ENCODE measurements at places on chromosomes 7 and 10.

GRCh38 chr10:119120413-119120867 is 16.5 kb downstream of the DENND10 start:
- no peak for DNase-seq

GRCh38 chr7:45036796-45037195 is 36.8 kb downstream of the CCM2 start:
- no peak for DNase-seq

DNA sequence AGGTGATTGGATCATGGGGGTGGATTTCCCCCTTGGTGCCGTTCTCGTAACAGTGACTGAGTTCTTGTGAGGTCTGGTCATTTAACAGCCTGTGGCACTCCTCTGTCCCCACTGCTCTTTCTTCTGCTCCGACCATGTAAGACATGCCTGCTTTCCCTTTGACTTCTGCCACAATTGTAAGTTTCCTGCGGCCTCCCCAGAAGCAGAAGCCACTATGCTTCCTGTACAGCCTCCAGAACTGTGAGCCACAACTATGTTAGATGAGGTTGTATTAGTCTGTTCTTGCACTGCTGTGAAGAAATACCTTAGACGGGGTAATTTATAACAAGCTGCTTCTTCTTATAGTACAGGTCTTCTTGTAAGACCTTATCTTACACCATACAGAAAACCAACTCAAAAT is 241.7 kb upstream of the KLF14 start:
- DNase-seq = no peak

GRCh38 chr7:104192434-104192833 is 15.4 kb downstream of the ORC5 start:
- no peak for DNase-seq

DNA sequence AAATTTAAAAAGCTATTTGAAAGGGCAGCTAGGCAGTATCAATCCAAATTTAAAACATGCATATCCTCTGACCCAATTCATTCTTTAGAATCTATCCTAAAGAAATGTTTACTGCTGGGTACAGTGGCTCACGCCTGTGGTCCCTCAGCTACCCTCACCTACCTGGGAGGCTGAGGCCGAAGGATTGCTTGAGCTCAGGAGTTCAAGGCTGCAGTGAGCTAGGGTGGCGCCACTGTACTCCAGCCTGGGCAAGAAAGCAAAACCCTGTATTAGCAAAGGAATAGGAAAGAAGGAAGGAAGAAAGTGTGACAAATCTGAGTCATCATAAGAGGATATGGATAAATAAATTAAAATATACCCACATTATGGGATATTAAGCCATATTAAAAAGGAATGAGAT is 36.3 kb downstream of the C7orf33 start:
- DNase-seq = no peak

GRCh38 chr7:147833557-147833956 is 757.0 kb upstream of the C7orf33 start:
- no peak for DNase-seq

DNA sequence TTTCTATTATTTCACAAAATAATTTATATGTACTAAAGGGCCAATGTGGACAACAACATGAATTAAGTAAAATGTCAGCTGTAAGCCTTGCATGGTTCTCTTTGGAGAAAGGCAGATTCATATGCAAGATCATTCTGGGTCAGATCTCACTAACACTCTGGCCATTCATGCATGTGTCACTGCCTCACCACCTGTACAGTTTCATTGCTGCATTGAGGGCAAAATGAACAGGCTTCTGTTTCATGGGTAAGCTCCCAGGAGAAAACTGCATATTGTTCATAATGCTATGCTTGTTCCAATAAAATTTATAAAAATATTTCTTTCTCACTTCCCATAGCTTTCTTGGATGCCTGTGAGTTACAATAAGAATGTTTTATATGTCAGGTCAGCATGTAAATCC is 275.2 kb downstream of the ZNF248 start:
- no peak for DNase-seq

DNA sequence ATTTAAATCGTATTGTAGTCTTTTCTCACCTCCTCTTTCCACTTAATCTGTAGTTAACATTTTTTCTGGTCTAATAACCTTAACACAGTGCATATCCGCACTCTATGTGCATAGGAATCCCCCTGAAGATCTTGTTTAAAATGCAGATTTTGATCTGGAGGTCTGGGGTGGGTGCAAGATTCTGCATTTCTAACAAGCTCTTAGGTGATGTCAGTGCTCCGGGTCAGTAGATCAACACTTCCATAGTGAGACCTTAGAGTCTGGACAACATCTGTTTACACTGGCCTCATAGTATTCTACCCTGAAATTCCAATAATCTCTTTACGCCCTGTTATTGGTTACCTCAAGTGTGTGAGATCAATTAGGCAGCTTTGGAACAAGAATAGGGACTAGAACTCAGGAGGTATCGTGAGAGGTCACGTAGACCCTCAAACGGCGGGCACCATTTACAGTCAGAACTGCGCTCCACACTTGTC is 434 bp upstream of the PLEKHA8 start:
- DNase-seq = no peak

GRCh38 chr10:110313674-110314073 is 9.0 kb upstream of the SMNDC1 start:
- DNase-seq = no peak

- no peak for DNase-seq
Measured at GRCh38 chr7:89771003-89771636, 383.1 kb upstream of the STEAP1 start.

- DNase-seq = peak; percentile 69
Measured at GRCh38 chr10:97849687-97850402, at the start of gene GOLGA7B. GOLGA7B (plus strand) TSS chr10:97849843; CDS start chr10:97850304, 461 bp downstream.

DNA sequence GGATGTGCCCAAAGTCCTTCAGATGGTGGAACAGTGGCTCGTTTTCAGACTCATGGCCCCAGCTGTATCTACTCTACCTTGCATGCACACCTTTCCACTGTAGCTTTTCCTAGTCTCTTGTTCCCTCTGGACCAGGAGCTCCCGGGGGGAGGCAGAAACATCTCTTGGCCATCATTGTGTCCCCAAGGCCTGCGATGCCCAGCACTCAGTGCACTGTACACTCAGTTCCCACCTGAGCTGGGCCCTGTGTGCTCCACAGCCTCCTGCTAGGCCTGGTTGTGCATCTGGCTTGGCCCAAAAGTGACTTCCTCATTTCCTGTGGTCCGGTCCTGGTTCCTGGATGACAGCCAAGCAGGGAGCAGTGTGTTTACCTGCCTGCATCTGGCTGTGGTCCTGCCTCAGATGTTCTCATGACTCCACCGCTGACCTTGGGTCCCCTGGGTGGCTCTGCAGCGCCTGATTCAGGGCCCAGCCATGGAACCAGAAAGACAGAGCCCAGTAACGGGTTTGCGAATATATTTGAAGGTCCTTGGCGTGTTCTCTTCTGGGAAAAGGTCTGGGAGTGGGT is 9.9 kb upstream of the DOCK1 start:
- DNase-seq = no peak

- no peak for DNase-seq
Measured at GRCh38 chr7:25759286-25759685, 392.7 kb upstream of the NFE2L3 start.

DNA sequence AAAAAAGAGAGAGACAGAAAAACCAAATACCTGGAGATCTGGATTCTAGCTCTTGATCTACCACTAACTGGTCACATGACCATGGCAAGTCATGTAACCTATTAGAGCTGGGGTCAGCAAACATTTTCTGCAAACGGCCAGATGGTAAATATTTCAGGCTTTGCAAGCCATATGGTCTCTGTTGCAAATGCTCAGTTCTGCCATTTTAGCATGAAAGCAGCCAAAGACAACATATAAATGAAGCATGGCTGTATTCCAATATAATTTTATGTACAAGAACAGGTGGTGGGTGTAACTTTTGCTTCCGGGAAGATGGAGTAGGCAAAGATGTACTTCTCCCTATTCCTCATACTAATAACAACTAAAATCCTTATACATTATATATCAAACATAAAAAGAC is 6.7 kb downstream of the FRA10AC1 start:
- no peak for DNase-seq

DNA sequence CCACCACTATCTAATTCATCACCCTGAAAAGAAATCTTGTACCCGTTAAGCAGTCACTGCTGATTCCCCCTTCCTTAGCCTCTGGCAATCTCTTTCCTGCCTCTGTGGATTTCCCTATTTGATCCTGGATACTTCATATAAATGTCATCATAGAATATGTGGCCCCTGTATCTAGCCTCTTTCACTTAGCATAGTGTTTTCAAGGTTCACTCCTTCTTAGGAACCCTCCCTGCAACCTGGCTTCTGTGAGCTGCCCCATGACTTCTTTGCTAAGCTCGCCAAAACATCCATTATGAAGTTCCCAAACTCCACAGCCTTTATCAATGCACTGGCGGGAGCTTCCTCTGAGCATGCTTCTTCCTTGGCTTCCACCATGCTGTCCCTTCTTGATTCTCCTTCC is 70.8 kb upstream of the PDZD8 start:
- DNase-seq = no peak

GRCh38 chr10:8102708-8103401 is 48.4 kb downstream of the GATA3 start:
- DNase-seq = no peak

- no peak for DNase-seq
Measured at GRCh38 chr10:127921075-127921752, 14.3 kb downstream of the PTPRE start.

DNA sequence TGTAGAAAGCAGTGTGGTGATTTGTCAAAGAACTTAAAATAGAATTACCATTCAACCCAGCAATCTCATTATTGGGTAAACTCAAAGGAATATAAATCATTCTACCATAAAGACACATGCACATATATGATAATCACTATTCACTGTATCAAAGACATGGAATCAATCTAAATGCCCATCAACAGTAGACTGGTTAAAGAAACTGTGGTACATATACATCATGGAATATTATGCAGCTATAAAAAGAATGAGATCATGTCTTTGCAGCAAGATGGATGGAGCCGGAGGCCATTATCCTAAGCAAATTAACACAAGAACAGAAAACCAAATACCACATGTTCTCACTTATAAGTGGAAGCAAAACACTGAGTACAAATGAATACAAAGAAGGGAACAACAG is 281.5 kb upstream of the MAGI2 start:
- no peak for DNase-seq

DNA sequence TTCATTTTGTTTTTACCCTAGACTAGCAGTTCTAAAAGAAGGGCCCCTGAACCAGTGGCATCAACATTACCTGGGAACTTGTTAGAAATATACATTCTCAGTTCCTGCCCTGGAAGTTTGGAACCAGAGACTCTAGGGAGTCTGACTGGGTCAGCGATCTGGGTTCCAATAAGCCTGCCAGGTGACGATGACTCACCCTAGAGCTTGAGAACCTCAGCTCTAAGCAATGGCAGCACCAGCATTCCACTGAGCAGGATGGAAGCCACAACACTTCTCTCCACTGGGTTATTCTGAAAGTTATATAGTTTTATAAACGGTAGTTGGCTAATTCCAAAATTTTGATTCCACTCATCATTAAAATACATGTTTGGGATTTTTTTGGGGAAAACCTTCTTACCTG is 97.0 kb upstream of the AMPH start:
- DNase-seq = no peak

- no peak for DNase-seq
Measured at GRCh38 chr10:105239311-105240219, 598.5 kb downstream of the SORCS3 start.

GRCh38 chr7:111903797-111904196 is 302.4 kb downstream of the DOCK4 start:
- no peak for DNase-seq

DNA sequence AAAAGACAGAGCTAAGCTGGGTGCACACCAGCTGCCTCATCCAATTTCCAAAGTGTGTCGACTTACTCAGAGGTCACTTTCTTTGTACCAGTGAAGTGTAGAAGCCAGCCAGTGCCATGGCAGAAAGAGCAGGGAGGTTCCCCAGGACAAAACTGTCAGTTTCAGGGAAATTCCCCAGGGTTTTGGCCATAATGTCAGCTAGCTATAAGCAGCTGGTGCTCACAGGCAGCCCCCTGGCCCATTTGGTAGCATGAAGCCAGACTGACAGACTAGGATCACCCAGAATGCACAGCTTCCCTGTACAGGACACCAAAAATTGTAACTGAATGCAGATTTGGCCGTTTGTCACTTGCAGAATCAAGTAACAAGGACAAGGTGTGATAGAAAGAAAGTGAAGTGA is 28.6 kb downstream of the MRPL32 start:
- DNase-seq = no peak

DNA sequence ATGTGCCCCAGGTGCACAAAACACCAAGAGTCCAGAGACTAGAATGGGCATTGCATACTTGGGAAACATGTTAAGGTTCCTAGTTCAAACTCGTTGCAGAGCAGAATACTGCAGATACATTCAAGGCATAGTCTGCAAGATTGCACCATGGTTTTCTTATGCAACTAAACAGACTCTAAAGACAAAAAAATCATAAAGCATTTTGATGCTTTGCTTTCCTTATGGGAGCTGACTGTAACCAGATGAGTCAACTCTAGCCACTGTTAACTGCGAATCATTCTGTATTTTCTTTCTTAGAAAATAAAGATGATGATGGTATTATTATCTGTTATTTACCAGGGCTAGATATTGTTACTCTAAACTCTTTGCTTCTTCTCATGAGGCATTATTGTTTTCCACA is 19.7 kb downstream of the TRUB1 start:
- no peak for DNase-seq

- DNase-seq = peak; percentile 29
Measured at GRCh38 chr10:119029613-119030420, at the start of gene NANOS1. NANOS1 (plus strand) TSS chr10:119029714; CDS start chr10:119029802, 88 bp downstream.

DNA sequence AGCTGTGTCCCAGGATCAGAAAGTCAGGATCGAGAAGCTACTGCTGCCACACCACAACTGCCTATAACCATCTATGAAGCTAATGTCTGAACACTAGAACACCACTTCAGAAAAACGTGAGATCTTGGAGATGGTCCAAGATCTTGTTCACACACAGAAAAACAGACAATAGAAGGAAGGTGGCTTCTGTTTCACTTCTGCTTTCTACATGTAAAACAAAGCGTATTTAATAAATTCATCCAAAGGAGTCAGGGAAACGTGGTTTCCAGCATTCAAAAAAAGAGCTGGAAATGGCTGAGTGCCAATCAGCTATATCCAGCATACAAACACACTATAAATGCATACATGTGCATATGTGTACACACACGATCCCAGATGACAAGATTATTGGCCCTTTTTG is 70.2 kb upstream of the CCDC71L start:
- no peak for DNase-seq

DNA sequence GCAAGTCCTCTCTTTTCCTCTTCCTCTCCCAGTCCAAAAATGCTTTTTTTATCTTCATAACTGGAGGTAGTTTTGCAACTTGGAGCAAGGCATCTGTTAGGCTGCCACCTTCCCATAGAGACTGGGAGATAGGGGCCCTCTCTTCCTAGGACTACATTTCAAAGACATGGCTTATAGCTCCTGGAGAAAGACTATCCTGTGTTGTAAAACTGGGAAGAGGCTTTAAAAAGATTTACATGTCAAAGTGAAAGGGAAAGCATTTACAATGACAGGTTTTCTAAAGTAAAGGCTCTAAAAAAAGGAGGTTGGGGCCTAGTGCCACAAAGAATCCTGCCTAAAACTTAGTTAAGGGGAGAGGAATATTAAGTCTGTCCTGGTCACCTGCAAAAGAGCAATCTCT is 82.2 kb upstream of the SEMA3E start:
- no peak for DNase-seq
